Suppressor macrophage treated with lipopolysaccharide for 1 hour (primary cell): ENCODE measurements at places on chromosomes 13 and 19.
A peak's percentile ranks its signal among the peaks of the same experiment; 100 is the strongest.

GRCh38 chr13:31982540-31982939 lies 49.0 kb upstream of the FRY start:
- DNase-seq, result peak; percentile 81

GRCh38 chr13:51882570-51883225 lies 20.9 kb downstream of the CCDC70 start:
- no peak for DNase-seq

GRCh38 chr13:50133358-50133953 lies 118.2 kb downstream of the KCNRG start:
- DNase-seq, result no peak

DNA sequence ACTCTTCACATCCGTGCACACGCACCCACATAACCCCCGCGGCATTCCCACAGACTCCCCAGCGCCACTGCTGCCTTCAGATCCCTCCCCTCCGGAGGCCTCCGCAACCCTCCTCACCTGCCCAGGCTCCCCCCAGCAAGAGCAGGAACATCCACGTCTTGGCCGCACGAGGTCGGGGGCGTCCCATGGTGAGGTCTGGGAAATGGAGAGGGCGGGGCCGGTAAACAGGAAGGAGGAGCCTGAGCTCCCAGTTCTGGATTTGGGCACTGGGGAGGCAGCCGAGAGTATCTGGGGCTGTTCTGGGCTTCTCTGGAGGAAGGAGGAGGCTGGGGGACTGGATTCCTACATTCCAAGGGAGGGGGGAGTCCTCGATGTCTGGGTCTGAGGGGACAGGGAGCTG lies 423 bp downstream of the KLK8 start:
- DNase-seq, result no peak

- DNase-seq, result peak; percentile 31
These were observed at the start of gene IGFL3 for GRCh38 chr19:46124638-46125115. Gene IGFL3 (minus strand): TSS chr19:46124688. CDS start chr19:46124649, 39 bp downstream.

- DNase-seq, result no peak
These were observed 77.3 kb upstream of the SIAH3 start for GRCh38 chr13:45928843-45929242.

- DNase-seq, result no peak
These were observed 3.7 kb upstream of the DOCK9 start for GRCh38 chr13:98981369-98982080.

GRCh38 chr13:44557986-44558385 lies 18.1 kb downstream of the TSC22D1 start:
- DNase-seq, result no peak

DNA sequence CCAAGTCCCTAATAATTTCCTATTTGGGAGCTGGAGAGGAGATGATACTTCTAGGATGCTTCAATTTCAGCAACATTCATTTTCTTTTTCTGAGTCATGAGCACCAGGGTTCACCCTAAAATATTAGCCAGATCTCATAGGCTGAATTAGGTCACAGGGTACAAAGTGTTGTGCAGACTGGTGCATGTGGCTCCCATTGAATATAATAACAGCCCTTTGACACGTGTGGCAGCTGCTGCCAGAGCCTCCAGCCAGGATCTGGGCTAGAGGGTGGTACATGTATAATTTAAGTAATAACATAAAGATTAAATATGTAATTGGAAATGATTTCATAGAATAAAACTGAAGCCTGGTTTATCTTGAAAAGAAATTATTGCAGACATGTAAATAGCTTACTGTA lies 244.9 kb downstream of the ATP8A2 start:
- DNase-seq, result no peak

GRCh38 chr19:44912854-44913253 lies 1.6 kb upstream of the APOC1 start:
- peak; percentile 62 for DNase-seq

DNA sequence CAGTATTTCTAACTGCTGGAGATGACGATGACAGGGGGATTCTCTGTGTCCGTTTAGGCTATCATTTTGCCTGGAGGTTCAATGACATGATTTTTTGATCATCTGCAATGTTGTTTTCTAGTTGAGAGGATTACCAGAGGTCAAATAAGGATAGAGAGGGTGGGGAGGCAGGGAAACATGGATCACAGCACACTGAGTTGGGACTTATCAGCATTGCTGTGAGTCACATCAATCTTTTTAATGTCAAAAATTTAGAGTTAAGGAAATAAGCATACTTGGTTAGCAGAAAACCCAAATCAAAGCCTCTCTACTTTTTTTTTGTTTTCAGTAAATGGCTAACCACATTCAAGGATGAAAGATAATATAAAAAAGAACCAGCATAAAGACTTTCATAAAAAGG lies 43.0 kb upstream of the CSNK1A1L start:
- no peak for DNase-seq

GRCh38 chr13:50707628-50708027 lies 135.9 kb downstream of the DLEU7 start:
- DNase-seq, result no peak

DNA sequence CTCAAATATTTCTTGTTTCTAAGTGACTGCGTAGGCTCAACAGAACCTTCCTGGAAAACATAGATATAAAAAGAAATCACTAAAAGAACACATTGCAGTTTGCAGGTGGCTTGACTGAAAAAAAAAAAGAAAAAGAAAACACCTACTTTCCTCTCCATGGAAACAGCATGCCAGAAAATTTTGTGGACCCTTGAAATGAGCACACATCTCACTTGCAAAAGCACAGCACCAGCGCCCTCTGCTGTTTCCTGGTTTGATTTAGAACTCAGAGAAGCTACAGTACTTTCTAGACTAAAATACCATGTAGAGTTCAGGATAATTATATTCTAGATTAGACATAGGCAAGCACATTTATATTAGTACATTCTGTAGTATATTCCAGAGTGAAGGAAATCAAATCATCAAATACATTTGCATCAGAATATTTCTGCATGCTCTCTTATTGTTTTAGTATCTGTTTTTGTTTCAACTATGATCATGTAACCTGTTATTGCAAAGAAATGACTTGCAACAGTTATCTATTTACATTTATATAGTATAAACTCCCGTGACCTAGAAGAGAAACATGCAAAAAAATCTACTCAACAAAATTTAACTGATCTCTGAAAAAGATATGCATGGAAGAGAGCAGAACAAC lies 22.3 kb upstream of the XPO4 start:
- DNase-seq, result peak; percentile 77

DNA sequence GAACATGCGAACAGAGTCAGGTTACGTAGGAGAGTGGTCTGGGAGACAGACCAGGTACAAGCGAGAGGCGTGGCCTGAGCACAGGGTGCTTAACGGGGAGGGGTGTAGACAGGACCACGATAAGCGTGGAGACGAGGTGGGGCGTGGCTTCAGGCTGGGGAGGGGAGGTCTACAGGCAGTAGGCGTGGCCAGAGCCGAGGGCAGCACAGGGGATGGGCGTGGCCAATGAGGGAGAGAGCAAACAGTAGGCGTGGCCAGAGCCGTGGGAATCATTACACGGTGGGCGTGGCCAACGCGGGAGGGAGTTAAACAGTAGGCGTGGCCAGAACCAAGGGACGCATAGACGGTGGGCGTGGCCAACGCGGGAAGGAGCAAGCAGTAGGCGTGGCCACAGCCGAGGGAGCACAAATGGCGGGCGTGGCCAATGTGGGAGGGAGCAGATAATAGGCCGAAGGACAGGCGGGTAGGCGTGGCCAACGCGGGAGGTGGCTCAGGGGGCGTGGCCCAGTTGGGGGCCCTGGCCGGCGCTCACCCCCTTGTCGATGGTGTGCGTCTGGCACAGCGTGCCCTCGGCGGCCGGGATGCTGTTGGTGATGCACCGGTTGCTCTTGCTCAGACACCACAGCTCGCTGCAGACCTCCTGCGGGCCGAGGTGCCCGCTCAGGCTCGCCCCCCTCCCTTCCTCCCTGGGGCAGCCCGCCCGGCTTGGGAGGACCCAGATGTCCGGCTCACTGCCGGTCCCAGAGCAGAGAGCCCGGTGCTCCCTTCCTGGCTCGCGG lies 15.2 kb upstream of the MYO1F start:
- DNase-seq, result peak; percentile 77

DNA sequence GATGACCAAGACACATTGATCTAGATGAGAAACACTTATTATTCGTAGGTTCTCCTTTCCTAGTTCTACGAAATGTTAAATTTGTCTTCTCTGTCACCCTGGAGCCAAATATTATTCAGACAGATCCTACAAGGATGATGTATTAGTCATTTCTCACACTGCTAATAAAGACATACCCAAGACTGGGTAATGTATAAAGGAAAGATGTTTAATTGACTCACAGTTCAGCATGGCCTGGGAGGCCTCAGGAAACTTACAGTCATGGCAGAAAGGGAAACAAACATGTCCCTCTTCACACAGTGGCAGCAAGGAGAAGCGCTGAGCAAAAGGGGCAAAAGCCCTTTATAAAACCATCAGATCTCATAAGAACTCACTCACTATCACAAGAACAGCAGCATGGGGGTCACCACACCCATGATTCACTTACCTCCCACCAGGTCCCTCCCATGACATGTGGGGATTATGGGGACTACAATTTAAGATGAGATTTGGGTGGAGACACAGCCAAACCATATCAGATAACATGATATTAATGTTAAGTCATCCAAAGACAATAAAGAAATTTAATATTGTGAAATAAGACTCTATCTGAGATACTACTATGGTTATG lies 1248.8 kb upstream of the SLC10A2 start:
- DNase-seq, result no peak

DNA sequence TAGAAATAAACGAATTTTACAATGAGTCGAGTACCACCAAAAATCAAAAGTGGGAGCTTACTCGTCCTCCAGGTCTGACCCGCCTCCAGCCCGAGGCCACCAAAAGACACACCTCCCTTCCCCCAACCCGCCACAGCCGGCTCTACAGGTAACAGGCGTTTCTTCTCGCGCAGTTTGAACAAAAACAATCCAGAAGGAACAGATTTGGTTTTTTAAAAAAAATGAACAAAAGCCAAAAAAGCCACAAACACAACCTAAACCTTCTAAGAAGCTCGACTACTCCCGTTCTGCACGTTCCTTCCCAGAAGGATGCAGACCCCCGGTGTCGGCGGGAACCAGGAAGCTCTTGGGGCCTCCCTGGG lies 671 bp downstream of the ZDHHC20 start:
- no peak for DNase-seq

- DNase-seq, result no peak
These were observed 124.5 kb downstream of the KDM4B start for GRCh38 chr19:5093297-5093928.

DNA sequence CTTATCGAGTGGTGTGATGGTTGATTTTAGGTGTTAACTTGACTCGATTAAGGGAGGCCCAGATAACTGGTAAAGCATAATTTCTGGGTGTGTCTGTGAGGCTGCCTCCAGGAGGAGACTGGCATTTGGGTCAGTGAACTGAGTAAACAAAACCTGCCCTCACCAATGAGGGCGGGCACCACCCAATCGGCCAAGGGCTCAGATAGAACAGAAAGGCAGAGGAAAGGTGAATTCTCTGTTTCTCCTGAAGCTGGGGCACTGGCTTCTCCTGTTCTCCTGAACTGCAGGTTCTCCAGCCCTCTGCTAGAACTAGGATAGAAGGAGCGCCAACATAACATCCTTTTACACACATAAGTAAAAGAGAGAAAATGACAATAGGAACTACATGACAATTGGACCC lies 35.1 kb downstream of the ESD start:
- no peak for DNase-seq

DNA sequence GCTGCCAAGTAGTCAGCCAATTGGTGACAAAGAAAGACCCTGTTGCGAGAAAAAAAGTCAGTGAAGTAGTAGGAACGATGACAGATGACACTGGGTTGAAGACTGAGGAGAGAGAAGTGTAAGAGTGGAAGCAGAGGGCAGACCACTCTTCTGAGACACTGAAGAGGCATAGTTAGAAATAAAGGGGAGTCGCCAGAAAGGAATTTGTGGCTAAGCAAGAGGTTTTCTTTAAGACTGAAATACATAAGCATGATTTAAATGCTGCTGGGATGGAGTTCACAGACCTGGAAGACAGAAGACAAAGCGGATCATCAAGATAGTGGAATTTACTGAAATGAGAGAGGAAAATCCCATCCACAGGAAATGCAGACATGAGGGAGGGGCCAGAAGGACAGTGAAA lies 56.2 kb upstream of the USPL1 start:
- DNase-seq, result no peak

DNA sequence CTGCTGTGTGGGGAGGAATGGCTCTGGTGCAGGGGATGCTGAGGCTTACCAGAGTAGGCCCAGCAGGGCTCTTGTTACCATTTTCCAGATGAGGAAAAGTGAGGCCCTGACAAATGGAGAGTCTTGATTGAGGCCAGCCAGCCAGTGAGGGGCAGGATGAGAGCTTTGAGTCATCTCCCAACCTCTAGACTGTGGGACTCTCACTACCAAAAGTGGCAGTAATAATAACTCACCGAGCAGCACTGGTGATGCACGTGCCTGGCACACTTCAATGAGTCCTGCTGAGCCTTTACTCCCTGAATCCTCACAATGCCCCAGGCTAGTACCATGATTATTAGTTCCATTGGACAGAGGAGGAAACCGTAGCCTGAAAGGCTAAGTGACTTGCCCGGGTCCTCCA lies 7.8 kb downstream of the CIC start:
- no peak for DNase-seq

- no peak for DNase-seq
These were observed 4.1 kb downstream of the C1QTNF9 start for GRCh38 chr13:24313439-24313838.

- no peak for DNase-seq
These were observed 46.6 kb downstream of the GARRE1 start for GRCh38 chr19:34300962-34301361.

DNA sequence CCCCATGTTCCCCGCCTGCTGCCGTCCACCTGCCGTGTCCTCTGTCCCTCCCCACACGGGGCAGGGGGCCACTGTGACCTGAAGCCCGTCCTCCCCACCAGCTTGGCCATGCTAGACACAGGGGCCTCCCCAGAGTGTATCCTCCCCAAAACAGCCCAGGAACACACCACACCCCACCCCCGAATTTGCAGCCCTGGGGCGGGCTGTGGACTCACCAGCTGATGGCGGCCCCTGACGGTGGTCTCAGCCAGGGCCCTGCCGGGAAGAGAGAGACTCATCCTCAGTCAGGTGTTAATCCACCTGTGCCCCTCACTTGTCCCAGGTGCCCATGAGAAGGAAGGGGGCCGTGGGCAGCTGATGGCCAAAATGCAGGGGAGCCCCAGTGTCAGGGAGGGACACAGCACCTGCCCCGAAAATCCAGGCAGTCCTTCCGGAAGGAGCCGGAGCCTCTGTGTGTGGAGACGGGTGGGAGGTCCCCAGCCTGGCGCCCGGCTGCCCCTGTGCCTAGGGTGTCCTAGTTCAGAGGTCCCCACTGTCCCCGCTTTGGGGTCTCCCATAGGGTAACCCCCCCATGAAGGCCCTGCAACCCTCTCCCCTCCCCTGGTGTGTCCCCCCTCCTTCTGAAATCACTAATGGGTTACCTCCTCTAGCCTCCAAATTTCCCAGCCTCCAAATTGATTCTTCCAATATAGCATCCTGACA lies 39.3 kb upstream of the TCF3 start:
- no peak for DNase-seq

DNA sequence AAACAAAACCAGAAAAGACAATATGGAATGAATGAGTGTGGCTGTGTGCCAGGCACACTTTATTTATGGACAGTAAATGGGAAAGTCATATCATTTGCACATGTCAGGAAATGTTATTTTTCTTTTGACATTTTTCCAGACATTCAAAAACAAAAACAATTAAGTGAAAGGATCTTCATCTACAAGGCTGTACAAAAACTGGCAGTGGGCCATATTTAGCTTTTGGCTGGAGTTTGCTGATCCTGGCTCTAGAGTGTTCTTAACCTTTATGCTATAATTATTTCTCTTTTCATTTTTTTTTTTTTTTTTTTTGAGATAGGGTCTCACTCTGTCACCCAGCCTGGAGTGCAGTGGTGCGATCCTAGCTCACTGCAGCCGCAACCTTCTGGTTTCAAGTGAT lies 6.5 kb upstream of the TNFSF9 start:
- DNase-seq, result no peak
